Endodermal cell (in vitro differentiated cells): ENCODE measurements at places on chromosomes 16 and 17. TPM values are rescaled to one million over a fixed set of nuclear protein-coding genes. Genes with fewer than 3 reads are reported as not detected.

Gene RMI2
- total RNA-seq: 31.9 to 68.1 TPM (median 62.3 TPM) in 3 replicates

GRCh38 chr17:31880311-31880710 lies 21.2 kb downstream of the UTP6 start:
- no peak overlapping the region for H3K4me3 ChIP-seq
- DNase-seq: no peak
- no peak overlapping the region for H3K27ac ChIP-seq
- H3K36me3 ChIP-seq: peaks cover 86% of the 10 kb centered on the region
- no peaks in the 10 kb centered on the region for H3K4me1 ChIP-seq

Gene ITGA2B
- total RNA-seq: 8.5 to 14.2 TPM (median 8.8 TPM) in 3 replicates

- H3K27me3 ChIP-seq: no peaks in the 10 kb centered on the region
- H3K36me3 ChIP-seq: no peaks in the 10 kb centered on the region
- H3K4me3 ChIP-seq: no peak overlapping the region
- peak; percentile 90 for DNase-seq
These were observed 86.3 kb downstream of the SPECC1 start for GRCh38 chr17:20095336-20096080.
